Retinal pigment epithelial cell (primary cell): ENCODE measurements at places on chromosomes 13 and 19.

DNA sequence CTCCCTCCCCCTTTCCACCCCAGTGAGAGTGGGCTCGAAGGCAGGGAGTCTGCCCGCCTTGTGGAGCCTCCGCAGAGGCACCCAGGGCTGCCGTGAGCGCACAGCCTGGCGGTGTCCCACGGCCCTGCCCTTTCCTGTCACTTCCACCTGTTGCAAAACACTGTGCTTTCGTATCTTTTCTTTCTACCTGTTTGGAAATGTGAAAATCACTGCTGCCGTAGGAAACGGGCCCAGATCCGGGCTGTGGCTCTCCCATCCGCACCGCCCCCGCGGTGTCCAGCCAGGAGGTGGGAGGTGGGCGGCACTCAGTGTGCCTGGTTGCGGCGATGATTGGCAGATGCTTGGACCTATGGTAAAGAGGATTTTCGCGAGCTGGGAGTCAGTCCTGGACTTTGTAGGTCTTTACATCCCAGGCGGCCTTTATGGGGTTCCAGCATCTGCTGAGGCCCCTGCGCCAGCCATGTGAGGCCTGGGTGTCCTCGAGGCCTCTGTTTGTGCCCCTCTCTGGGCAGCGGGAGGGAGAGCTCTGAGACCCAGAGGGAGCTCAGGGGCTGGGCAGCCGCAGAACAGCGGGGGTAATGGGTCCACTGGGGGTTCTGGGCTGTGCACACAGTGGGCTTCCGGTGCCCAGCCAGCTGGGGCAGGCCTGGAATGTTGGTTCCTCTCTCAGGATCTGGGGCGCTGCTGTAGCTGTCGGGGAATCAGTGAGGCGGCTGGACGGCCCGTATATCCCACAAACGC, 6.1 kb downstream of the STK11 start:
- no peak for DNase-seq

- DNase-seq: no peak
These were observed 17.8 kb downstream of the PLPP2 start for GRCh38 chr19:273393-273792.

- no peak for DNase-seq
These were observed 58.8 kb upstream of the ZNF681 start for GRCh38 chr19:23817519-23817918.

- DNase-seq: no peak
These were observed 182.6 kb upstream of the IRS2 start for GRCh38 chr13:109968876-109969577.

GRCh38 chr19:52171321-52172169, at the start of gene ZNF836:
TSS of gene ZNF836 (minus strand) at chr19:52171621. CDS start at chr19:52168072, 3,549 bp downstream.
- no peak for DNase-seq

- no peak for DNase-seq
These were observed 89.2 kb downstream of the MZT1 start for GRCh38 chr13:72638059-72638815.

- DNase-seq: peak; percentile 62
These were observed 1.9 kb downstream of the LYPD3 start for GRCh38 chr19:43463381-43464133.
